ENCODE measurements at places on chromosomes 6 and 20.

DNA sequence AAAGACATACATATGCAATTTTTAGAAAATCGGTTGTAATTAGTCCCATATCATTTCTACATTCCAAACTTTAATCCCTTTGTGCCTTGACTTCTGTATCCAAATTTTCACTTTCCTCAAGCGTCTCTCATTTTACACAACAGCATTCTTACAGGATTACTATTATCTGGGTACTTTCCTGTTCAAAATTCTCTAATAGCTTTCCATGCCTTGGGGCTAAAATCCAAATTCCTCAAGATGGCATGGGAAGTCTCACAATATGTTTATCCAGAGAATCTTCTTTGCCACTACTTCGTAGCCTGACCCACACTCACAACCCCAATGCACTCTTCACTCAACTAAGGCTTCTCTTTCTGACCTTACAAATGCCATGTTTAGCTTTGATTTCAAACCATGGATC is 125.0 kb downstream of the TBX18 start:
- H3K4me1 ChIP-seq, result peaks cover 3% of the 10 kb centered on the region
- no peak for DNase-seq
- no peak overlapping the region for H3K4me3 ChIP-seq
- H3K27ac ChIP-seq, result no peak overlapping the region
- no peaks in the 10 kb centered on the region for H3K36me3 ChIP-seq

DNA sequence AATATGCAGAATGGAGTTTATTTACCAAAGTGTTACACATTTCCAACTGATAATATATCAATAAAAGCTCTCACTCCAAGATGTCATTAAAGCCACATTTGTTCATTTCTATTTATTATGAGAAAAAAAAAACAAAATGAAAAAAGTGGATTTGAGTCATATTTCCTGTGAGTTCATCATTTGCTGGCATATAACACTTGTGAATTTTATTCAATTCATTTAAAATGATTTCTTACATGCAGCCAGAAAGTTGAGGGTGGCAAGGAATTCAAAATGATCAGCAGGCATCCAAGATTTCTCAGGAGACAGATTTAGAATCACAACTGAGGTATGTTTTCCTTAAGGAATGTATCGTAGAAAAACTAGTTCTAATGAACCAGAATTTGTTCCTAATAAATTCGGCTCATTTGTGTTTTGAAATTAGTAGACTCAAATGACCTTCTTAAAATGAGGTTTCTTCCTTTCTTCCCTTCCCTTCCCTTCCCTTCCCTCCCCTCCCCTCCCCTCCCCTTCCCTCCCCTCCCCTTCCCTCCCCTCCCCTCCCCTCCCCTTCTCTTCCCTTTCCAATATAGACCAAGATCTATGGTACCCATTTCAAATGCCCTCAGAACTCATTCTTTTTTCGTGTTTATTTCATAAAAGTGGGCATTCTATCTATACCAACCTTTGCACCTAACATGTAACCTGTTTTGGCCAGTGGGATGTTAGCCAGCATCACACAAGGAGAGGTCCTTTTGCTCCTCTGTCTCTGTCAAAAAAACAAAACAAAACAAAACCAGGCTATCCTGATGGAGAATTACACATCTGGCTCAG is 357.9 kb upstream of the TSHZ2 start:
- peaks cover 3% of the 10 kb centered on the region for H3K4me1 ChIP-seq
- DNase-seq, result no peak
- H3K4me3 ChIP-seq, result no peak overlapping the region
- H3K36me3 ChIP-seq, result no peaks in the 10 kb centered on the region
- peaks cover 31% of the 10 kb centered on the region for H3K27me3 ChIP-seq
- H3K27ac ChIP-seq, result no peak overlapping the region

DNA sequence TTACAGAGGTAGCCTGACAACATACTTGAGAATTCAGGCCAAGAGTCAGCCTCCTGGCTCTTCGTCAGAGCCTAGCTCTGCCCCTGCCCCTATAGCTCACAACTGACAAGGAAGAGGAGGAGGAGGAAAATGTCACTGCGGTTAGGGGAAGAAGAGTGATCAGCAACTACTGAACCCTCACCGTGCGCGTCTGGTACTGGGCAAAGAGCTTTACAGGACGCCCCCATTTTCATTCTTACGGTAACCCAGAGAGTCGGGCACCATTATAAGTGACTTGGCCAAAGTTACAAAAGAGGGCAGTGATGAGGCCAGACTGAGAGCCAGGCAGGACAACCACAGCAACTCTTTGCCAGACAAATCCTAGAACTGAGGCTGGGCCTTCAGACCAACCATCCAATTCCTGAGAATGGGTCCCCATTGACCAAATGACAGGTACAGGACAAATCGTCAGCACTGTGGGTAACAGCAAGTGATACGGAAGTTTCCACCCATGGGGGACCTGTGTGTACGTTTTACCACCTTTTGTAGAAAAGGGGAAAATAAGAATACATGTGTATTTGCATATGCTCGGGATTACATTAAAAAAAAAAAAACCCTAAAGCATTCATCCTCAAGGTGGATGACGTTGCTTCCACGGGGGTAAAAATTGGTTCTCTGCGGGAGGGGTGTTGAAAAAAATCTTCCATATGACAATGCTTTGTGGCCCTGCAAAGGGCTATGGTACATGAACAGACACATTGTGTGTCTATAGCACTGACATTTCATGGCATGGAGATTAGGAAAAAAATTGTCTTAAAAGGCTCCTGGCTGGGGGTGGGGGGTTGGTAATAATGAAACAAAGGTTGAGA is 118.0 kb downstream of the NFATC2 start:
- no peak overlapping the region for H3K27ac ChIP-seq
- H3K4me3 ChIP-seq, result no peak overlapping the region
- DNase-seq, result no peak
- H3K4me1 ChIP-seq, result peaks cover 16% of the 10 kb centered on the region

GRCh38 chr6:148602136-148602535 is 144.7 kb upstream of the UST start:
- H3K36me3 ChIP-seq, result peaks cover 4% of the 10 kb centered on the region
- no peaks in the 10 kb centered on the region for H3K27me3 ChIP-seq
- no peak for DNase-seq
- H3K4me1 ChIP-seq, result peaks cover 19% of the 10 kb centered on the region

- no peak overlapping the region for H3K4me3 ChIP-seq
- no peaks in the 10 kb centered on the region for H3K27me3 ChIP-seq
- peaks cover 27% of the 10 kb centered on the region for H3K4me1 ChIP-seq
- DNase-seq, result no peak
These were observed 15.1 kb downstream of the RNF217 start for GRCh38 chr6:124977067-124977908.

GRCh38 chr6:36940027-36940426 is 14.5 kb upstream of the PI16 start:
- H3K27ac ChIP-seq, result no peak overlapping the region
- no peak overlapping the region for H3K4me3 ChIP-seq
- H3K36me3 ChIP-seq, result no peaks in the 10 kb centered on the region
- H3K4me1 ChIP-seq, result peaks cover 3% of the 10 kb centered on the region
- peaks cover 10% of the 10 kb centered on the region for H3K27me3 ChIP-seq

DNA sequence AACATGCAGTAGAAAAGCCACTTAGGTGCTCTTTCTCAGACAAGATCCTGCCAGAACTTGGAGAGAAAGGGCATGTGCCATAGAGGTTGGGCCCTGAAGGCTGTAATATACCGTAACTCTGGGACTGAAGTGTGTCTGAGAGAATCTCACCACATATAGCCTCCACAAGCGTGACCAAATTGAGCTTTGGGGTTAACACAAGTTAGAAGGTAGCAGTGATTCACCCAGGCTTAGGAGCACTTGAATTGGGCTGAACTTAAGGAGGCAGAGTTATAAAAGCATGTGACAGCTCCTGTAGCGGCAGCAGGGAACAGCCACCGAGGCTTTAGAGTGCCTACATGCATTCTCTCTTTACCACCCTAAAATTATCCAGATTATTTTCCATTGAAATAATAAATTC is 361.6 kb downstream of the PHF3 start:
- H3K27me3 ChIP-seq, result no peaks in the 10 kb centered on the region
- H3K4me1 ChIP-seq, result no peaks in the 10 kb centered on the region
- no peak for DNase-seq
- H3K27ac ChIP-seq, result no peak overlapping the region

DNA sequence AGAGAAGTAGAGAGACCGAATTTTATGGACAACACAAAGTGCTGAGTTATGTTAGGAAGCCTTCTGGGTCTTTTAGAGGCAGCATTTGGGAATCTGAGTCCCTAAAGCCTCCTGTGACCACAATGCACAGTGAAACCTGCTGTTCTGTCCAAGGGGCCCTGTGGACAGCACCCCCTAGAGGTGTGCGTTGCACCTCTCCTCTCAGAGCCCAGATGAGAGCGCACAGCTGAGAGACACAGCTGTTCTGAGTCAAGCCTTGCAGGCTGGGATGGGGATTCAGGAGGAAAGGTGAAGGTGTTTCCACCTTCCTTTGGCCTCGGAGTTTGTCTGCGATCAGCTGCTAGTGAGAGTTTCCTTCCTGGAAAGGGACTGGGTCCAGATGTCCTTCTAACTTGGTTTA is 13.0 kb downstream of the PCK1 start:
- no peak overlapping the region for H3K27ac ChIP-seq
- H3K36me3 ChIP-seq, result no peaks in the 10 kb centered on the region
- H3K4me3 ChIP-seq, result no peak overlapping the region
- H3K4me1 ChIP-seq, result peaks cover 6% of the 10 kb centered on the region
- peaks cover 40% of the 10 kb centered on the region for H3K27me3 ChIP-seq

GRCh38 chr20:21234806-21235483 is 68.2 kb upstream of the XRN2 start:
- H3K4me1 ChIP-seq, result peaks cover 2% of the 10 kb centered on the region
- peaks cover 1% of the 10 kb centered on the region for H3K36me3 ChIP-seq
- no peak for DNase-seq
- H3K27ac ChIP-seq, result no peak overlapping the region
- H3K27me3 ChIP-seq, result no peaks in the 10 kb centered on the region
- H3K4me3 ChIP-seq, result no peak overlapping the region

DNA sequence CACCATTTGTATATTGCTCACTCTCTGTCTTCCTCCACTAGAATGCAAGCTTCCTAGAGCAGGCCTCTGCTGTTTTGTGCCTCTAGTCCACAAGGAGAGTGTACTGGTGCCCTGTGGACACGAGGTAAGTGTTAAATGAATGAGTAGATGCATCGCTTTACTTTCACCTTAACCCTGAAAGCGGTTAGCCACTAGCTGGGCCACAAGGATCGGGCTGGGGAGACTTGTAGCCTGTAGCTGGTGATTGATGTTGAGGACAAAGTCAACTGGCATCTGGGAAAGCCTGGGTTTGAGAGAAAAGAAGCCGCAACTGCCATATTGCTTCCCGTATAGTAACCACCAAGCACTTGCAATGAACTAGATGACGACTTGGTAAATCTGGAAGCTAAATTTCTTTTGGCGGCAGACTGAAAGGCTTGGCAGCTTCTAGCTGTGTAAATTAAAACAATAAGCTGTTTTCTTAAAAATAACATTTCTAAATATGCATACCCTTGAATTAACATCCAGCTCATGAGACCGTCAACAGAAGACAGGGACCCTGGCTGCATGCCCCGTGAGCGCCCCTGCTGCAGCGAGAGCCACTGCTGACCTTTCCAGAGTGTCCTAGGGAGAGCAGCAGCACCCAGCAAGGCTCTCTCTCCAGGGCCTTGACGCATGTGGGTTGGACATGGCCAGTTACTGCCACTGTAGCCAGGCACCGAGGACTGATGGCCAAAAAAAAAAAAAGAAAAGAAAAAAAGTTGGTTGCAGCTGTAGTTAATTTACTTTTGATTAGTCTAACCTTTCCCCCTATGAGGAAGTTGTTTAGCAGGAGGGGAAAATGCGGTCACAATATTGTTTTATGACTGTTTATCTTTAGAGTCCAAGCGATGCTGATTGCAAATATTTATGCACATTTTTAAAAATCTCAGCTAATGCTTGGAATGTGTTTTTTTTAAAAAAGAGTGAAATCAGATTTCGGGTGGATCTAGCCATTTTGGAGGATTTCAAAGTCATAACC is 315.1 kb downstream of the TFAP2C start:
- no peak overlapping the region for H3K27ac ChIP-seq
- no peaks in the 10 kb centered on the region for H3K36me3 ChIP-seq
- no peak for DNase-seq
- peaks cover 35% of the 10 kb centered on the region for H3K27me3 ChIP-seq
- H3K4me1 ChIP-seq, result peaks cover 5% of the 10 kb centered on the region

GRCh38 chr20:21090721-21091120 is 15.4 kb downstream of the LINC00237 start:
- no peaks in the 10 kb centered on the region for H3K36me3 ChIP-seq
- H3K4me3 ChIP-seq, result no peak overlapping the region
- peaks cover 80% of the 10 kb centered on the region for H3K27me3 ChIP-seq
- no peak for DNase-seq
- H3K4me1 ChIP-seq, result peaks cover 5% of the 10 kb centered on the region
- H3K27ac ChIP-seq, result no peak overlapping the region

DNA sequence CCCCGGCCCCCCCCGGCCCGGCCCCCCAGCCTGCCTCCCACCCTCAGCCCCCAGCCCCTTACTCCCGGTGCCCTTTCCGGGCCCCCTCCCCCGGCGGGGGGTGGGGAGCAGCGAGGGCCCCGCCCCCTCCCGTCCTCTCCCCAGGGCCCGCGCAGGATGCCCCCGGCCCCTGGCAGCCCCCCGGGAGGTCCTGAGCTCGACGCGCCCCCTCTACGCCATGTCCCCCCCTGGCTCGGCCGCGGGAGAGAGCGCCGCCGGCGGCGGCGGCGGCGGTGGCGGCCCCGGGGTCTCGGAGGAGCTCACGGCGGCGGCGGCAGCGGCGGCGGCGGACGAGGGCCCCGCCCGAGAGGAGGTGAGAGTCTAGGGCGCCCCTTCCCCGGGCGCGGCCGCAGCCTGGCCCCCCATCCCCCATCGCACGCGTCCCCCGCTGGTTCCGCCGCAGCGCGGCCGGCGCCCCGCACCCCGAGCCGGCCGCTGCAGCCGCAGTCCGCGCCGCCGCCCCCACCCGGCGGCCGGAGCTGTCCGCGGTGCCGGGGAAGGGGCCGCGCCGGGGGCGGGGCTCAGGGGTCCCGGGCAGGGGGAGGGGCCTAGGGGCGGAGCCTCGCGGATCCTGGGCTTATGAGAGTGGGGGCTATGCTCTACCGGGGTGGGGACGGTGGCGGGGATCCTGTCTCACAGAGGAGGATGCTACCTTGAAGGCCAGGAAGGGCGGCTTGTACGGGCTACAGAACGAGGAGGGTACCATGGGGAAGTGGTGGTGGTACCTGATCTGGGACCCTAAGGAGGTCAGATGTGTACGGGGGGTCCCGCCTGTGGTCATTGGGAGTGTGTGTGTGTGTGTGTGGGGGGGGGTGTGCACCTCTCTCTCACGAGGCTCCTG is 516 bp downstream of the TMEM151B start:
- peak overlapping the region; percentile 73 for H3K4me3 ChIP-seq
- H3K27ac ChIP-seq, result no peak overlapping the region
- peak; percentile 56 for DNase-seq

GRCh38 chr6:147160593-147160992 is 43.6 kb upstream of the STXBP5 start:
- H3K27me3 ChIP-seq, result no peaks in the 10 kb centered on the region
- H3K4me1 ChIP-seq, result peaks cover 7% of the 10 kb centered on the region
- no peak overlapping the region for H3K4me3 ChIP-seq

- H3K27ac ChIP-seq, result peak overlapping the region; percentile 92
- H3K36me3 ChIP-seq, result peaks cover 18% of the 10 kb centered on the region
- H3K4me3 ChIP-seq, result no peak overlapping the region
- H3K4me1 ChIP-seq, result peaks cover 49% of the 10 kb centered on the region
- H3K27me3 ChIP-seq, result no peaks in the 10 kb centered on the region
These were observed 11.4 kb downstream of the MRPL14 start for GRCh38 chr6:44115866-44116265.

Data from progenitor cell of endocrine pancreas (in vitro differentiated cells).